ENCODE measurements at places on chromosomes 2 and 18. TPM values are rescaled to one million over a fixed set of nuclear protein-coding genes. Genes with fewer than 3 reads are reported as not detected.

IKZF2 gene
- total RNA-seq = 5.6 TPM

G6PC2 gene
- total RNA-seq = not detected

ZBTB7C gene
- 8.0 TPM for total RNA-seq

CIB4 gene
- total RNA-seq = not detected

FAM228A gene
- 0.35 TPM for total RNA-seq

OTOS gene
- not detected for total RNA-seq

Data from cardiac septum (tissue), 1 donor.